Activated T-helper 2 cell treated with anti-CD3 and anti-CD28 coated beads, Interferon-gamma antibody, Interleukin-2, Interleukin-4, amounts not matched to agents 10 μg/mL and 5 μg/mL and 100 μg/mL, durations not matched to agents 14 hours and 24 hours and 36 hours (primary cell): ENCODE measurements at places on chromosomes 16 and 17. TPM values are rescaled to one million over a fixed set of nuclear protein-coding genes. Genes with fewer than 3 reads are reported as not detected.

The PYDC1 gene
- not detected in 2 replicates for total RNA-seq

The GPR142 gene
- total RNA-seq, result not detected in 2 replicates

The ZNF688 gene
- 8.7 and 9.2 TPM in 2 replicates for total RNA-seq

The ARMC7 gene
- 9.9 and 10.1 TPM in 2 replicates for total RNA-seq

The SLC22A31 gene
- 0.71 and 1.1 TPM in 2 replicates for total RNA-seq

The NOXO1 gene
- total RNA-seq, result 0.21 and 0.23 TPM in 2 replicates

The TVP23A gene
- total RNA-seq, result 0.05 TPM in 1 of 2 replicates, not detected in the other

The NAA60 gene
- 31.0 and 36.2 TPM in 2 replicates for total RNA-seq

The TPSG1 gene
- total RNA-seq, result not detected in 2 replicates

The MMP25 gene
- 7.7 TPM in 2 replicates for total RNA-seq

The DOC2B gene
- total RNA-seq, result 0.30 and 0.37 TPM in 2 replicates

The SMIM22 gene
- total RNA-seq, result not detected in 2 replicates
